ENCODE measurements at places on chromosomes 6 and 20.

- no peak for DNase-seq
Observed at GRCh38 chr6:21666201-21666691, 72.7 kb downstream of the SOX4 start.

GRCh38 chr6:72712910-72713309, 91.0 kb downstream of the KCNQ5 start:
- DNase-seq: peak; percentile 27

- no peak for DNase-seq
Observed at GRCh38 chr6:131286469-131287040, 151.3 kb downstream of the AKAP7 start.

- DNase-seq: no peak
Observed at GRCh38 chr20:15623215-15623614, 950.0 kb downstream of the KIF16B start.

DNA sequence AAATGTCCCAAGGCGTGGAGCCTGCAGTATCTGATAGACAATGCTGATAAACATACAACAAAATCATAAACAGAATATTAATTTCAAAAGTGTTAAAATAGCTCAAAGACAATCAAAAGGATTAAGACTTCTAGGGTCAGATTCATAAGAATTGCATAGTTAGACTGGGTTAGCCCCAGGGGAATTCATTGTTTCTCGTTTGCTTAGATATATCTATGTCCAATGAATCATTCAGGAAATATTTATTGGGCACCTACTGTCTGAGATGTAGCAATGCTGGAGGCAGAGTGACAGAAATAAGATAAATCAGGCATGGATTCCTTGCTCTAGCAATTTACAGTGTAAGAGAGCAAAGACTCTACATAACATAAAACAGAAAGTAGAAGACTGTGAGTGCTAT, 124.4 kb upstream of the PRL start:
- peak; percentile 55 for DNase-seq

DNA sequence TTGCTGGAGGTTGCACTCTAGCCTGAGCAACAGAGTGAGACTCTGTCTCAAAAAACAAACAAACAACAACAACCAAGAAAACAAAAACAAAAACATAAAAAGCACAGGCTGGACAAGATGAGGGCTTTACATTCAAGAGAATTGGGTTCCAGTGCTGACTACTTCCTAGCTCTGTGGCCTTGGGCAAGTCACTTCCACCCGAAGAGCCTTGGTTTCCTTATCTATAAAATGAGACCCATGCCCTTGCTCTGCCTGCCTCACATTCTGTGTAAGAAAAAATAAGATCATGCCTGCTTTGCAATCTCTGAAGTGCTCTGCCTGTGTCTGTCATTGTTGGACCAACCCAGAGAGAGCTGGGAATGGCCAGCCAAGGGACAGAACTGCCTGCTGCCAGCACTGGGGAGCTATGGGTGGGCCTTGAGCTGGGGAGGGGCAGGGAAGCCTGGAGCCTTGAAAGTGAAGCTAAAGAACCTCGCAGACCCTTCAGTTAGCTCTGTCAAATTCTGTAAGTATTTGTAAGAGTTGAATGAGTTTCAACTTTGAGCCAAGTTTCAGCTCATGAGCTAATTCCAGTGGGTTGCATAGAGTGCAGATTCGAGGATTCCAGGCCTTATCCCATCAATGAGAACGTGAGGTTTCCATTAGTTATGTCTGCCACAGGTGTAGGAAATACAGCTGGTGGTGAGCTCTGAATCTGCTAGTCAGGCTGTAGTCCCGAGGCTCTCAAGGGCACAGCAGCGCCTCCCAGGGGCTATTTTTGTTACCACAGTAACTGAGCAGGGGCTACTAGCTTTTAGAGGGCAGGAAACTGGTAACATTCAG, 93.2 kb downstream of the DLGAP4 start:
- DNase-seq: no peak

GRCh38 chr6:169274781-169275180, 21.1 kb upstream of the THBS2 start:
- DNase-seq: peak; percentile 24

DNA sequence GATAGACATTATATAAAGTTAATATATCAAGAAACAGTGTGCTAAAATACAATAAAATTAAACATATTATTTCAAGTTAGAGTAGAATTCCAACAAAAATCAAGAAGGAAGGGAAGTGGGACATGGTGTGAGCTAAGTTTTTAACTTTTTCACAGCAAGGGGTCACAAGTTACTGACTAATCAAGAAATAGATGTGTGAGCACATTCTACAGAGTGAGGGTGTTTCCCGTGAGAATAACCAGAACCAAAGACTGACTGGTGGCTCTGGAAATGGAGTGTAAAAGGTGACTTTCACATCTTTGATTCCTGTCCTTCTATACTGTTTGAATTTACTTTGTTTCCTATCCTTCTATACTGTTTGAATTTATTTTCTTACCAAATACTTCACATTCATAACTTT, 206.6 kb downstream of the TASP1 start:
- no peak for DNase-seq

DNA sequence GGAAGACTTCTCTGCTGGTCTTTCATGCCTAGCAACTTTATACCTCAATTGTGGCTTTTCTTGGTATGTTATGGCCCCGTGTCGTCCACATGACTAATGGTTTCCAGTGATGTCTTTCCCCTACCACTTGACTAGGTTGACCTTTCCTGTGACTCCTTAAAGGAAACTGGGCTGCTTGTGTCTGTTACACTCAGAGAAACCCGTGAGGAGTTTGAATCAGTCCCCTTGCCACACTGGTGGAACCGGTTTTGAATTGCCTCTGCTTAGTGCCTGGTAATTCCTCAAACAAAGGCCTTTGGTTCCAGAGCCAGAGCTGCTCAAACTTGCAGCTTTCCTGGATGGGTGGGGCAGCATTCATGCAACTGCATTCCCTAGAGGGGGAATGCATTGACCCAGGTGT, 21.9 kb downstream of the ECT2L start:
- peak; percentile 73 for DNase-seq

- DNase-seq: no peak
Observed at GRCh38 chr6:134247231-134247833, 70.6 kb downstream of the SGK1 start.

GRCh38 chr20:539191-539590, 4.4 kb downstream of the CSNK2A1 start:
- DNase-seq: no peak

DNA sequence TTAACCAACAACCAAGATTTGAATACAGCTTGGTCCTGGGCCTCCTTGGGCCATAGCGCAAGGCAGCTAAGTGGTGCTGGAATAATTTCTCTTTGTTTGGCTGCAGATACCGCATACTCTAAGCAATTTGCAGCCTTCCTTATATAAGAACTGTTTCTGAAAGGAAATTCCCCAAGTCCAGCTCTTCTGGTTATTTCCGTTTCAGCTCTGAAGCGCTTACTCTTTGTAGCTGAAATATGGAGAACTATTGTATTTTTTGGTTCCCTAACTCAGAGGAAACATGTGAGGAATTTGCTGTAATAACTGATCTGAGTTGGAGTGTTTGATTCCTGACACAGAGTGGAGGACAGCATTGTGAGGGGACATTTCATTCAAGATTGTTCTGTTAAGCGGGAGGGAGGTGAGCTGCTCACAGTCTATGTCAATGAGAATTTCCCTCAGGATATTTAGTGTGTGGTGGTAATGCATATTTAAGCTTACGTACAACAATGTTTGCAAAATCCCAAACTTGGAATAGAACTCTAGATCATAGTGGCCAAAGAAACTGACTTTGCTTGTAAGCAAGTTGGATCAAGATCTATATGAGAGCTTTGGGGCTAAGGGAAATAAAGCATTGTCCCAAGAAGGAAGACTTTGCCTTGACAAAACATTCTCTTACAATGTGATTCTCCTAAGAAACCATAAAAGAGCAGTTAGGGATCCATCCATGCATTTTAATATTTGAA, 576.6 kb upstream of the FLRT3 start:
- DNase-seq: no peak

GRCh38 chr6:69868961-69869360, 2.6 kb downstream of the COL19A1 start:
- no peak for DNase-seq

GRCh38 chr20:18662279-18663040, 74.6 kb downstream of the DTD1 start:
- DNase-seq: no peak

DNA sequence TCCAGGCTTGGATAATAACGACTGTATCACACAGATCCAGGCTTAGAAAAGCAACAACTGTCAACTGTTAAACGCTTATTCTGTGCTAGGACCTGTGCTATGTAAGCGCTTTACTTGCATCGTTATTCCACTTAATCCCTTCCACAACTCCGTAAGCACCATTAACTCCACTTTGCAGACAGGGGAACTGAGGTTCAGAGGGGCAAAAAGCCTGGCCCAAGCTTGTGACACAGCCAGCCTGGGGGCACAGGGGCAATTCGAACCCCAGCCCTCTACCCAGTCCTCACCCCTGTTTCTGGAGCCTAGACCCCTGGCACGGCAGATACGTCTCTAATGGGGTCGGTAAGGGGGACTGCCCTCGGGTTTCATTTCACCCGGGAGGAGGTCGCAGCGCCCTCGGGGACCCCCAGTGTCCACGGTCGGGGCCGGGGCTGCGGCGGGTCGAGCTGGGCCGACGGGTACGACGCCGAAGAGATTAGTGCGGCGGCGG, 411 bp downstream of the DSN1 start:
- no peak for DNase-seq

GRCh38 chr6:169253337-169254238, at the start of gene THBS2:
Gene THBS2, minus strand, starts transcription at chr6:169253846. Its CDS starts 3,062 bp downstream, at chr6:169250784.
- DNase-seq: peak; percentile 82

GRCh38 chr6:16669227-16669626, 92.0 kb downstream of the ATXN1 start:
- peak; percentile 46 for DNase-seq

DNA sequence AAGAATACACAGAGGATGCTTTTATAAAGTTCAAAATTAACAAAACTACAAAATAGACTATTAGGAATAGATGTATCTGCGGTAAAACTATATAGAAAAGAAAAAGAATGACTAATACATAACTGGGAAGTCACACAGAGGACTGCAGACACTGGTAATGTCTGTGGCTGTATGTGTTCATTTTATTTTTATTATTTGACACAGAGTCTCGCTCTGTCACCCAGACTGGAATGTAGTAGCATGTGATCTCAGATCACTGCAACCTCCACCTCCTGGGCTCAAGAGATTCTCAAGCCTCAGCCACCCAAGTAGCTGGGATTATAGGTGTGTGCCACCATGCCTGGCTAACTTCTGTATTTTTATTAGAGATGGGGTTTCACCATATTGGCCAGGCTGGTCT, 38.9 kb downstream of the ESF1 start:
- DNase-seq: peak; percentile 47

- no peak for DNase-seq
Observed at GRCh38 chr6:16405375-16405774, 167.0 kb downstream of the GMPR start.

DNA sequence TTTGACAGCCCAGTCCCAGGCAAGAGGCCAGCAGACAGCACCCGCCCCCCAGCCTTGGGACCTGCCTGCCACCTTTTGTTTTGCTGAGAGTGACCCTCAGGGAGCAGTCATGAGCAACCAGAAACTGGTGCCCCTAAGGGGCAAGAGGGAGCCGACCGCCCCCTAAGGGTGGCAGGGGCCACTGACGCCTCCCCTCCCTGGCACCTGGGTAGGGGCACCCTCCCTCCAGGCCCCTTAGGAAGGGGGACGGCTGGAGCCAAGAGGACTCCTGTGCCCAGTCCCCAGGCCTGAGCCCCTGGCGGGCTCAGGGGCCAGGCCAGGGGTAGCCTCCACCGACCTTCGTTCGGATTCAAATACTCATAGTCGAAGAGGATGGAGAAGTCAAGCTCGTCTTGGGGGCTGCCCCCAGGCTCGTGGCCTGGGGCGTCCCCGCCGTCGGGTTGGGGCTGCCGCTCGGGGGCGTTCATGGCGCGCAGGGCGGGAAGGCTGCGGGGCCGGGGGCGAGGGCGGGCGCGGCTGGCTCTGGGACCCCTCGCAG, 417 bp downstream of the NFATC2 start:
- no peak for DNase-seq

DNA sequence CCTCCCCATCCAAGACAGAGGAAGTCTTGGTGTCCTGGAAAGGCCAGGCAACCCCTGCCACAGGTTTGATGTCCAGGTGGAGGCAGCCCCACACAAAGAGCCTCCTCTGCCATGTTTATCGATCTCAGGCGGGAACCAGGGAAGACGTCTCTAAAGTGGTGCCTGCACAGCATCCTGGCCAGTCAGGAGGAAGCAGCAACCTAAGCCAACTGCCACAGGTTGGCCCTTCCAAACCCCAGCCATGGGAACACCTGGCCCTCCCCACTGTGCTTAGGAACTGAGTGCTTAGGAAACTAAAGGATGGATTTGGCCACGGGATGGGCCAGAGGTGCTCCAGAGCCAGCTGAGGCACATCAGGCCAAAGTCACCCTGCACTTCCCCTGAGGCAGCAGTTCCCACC, 56.9 kb downstream of the CSE1L start:
- no peak for DNase-seq

DNA sequence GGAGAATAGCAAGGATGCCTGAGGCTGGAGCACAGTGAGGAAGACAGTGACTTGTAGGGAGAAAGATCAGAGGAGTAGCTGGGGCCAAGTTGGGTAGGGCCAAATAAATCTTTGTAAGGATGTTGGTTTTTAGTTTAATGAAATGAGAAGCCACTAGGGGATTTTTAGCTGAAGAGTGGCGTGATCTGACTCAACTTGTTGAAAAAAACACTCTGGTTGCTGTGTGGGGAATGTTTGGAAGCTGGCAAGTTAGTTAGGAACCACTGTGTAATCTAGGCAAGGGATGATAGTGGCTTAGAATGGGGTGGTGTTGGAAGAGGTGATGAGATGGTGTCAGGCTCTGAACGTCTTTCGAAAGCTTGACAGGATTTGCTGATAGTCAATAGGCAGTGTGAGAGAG, 176.1 kb upstream of the HDDC2 start:
- peak; percentile 93 for DNase-seq

DNA sequence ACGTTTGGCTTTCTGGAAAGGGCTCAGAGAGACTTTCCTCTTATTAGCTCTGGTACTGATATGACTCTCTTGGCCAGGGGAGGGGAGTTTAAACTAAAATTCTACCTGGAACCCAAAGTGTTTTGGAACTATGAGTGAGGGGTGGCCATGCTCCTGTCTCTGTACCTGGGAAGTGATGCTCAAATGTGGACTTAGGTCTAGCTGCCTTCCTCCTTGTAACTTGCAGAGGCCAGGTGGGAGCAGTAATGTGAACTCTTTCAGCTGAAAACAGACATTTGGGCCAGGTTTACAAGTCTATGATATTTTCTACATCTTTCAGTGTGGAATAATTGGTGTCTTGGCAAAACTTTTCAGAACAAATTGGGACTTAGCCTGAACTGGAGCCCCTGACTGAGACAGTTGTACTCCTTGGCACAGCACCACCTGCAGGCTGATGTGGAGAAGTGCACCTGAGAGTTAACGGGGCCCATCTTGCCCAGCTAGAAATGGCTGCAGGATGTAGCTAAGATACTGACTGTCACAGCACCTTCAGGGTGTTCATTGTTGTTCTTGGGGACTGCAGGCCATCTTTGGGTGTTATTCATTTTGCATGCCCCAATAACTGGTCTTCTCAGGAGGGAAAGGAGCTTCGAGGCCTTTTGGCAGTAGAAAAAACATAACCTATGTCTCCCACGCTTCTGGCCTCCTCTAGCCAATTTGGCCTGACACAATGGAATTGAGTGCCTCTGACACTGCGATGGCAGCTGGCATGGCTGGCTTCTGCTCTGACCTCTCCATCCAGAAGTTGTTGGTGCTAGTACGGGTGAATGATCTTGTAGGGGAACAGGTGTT, 37.1 kb downstream of the CD109 start:
- peak; percentile 79 for DNase-seq

- no peak for DNase-seq
Observed at GRCh38 chr6:39243809-39244208, 14.5 kb upstream of the KCNK5 start.

- no peak for DNase-seq
Observed at GRCh38 chr6:144870782-144871181, 585.6 kb downstream of the UTRN start.

Data from fibroblast of skin of scalp (primary cell).